WTC11 (cell line): ENCODE measurements at places on chromosomes 12 and 14. TPM values are rescaled to one million over a fixed set of nuclear protein-coding genes. Genes with fewer than 3 reads are reported as not detected.

The ASCL1 gene
- 0.07 to 0.14 TPM (median 0.07 TPM) in 3 replicates for total RNA-seq

The ESPL1 gene
- 41.5 to 61.4 TPM (median 48.5 TPM) in 3 replicates for total RNA-seq

DNA sequence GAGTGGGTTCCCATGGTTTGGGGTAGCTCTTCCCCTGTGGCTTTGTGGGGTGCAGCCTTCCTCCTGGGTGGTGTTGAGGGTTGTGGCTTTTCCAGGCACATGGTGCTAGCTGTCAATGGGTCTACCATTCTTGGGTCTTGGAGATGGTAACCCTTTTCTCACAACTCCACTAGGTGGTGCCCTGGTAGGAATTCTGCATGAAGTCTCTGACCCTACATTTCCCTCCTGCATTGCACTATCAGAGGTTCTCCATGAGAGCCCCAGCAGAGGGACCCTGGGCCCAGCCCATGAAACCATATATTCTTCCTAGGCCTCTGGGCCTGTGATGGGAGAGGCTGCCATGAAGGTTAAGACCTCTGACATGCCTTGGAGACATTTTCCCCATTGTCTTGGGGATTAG, 1093.3 kb downstream of the SLC16A7 start:
- peak; percentile 34 for DNase-seq

DNA sequence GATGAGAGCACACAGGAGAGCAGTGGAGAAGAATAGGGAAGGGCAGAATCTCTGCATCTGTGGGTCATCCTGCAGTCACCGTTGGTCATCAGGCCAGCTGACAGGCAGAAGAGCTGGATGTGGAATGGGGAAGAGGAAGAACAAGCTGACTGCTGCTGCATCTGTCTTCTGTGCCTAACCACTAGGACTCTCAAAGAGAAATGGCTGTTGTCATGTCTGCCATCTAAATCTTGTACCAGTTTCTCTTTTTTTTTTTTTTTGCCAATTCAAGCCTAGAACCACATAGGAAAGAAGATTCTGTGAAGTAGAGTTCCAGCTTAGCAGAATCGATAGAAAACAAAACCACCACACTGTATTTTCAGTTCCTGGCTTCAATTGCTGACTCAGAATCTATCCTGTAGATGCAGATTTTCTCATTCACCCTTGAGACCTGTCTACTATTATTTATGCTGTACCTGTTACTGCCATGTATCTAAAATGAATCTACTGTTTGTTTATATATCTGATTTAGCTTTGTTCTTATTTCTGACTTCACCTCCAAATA, 421.9 kb upstream of the PRICKLE1 start:
- DNase-seq = no peak

DNA sequence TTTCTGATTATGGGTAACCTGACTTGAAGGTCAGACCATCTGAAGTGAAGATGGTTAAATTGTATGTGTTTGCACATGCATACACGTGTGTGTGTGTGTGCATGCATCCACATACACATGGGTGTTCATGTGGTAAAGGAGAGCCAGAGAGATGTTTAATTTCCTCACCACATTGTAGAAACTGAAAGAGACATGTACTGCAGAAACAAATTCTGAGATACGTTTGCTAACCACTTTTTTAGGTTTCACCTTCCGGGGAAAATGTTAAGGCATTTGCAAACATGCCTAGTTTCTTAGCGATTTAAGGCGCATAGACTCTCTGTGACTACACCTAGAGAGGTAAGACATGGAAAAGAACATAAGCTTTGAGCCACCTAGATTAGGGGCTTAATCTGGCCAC, 362.9 kb downstream of the RAD51B start:
- no peak for DNase-seq
